ENCODE measurements at places on chromosomes 2 and 18. TPM values are rescaled to one million over a fixed set of nuclear protein-coding genes. Genes with fewer than 3 reads are reported as not detected.

GRCh38 chr2:188187726-188188125, 103.9 kb upstream of the GULP1 start:
- no peak for DNase-seq

- DNase-seq: no peak
Observed at GRCh38 chr18:75218065-75218923, 7.7 kb downstream of the TSHZ1 start.

DNA sequence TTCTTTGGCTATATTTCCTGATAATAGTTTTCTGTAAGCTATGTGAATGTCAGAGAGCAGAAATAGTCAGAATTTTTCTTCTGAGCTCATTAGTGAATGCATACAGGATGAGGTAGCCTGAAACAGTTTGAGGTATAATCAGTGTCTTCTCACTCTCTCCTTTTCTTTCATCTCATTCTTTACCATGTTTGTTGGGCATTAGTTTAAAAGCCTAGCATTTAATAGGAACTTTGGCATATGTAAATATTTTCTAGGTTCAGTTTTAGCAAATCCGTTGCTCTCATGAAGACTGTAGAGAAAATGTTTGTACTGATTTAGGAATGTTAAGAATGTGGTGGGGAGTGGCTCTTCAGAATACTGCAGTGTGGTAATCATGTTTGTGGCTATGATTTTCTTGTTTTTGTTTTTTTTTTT, 119.4 kb downstream of the PARD3B start:
- DNase-seq: peak; percentile 11

The SCYGR4 gene
- total RNA-seq: not detected

The TMEM247 gene
- not detected for total RNA-seq
